Prostate gland (tissue), 2 donors: ENCODE measurements at places on chromosomes 6 and 20. TPM values are rescaled to one million over a fixed set of nuclear protein-coding genes. Genes with fewer than 3 reads are reported as not detected.

- H3K36me3 ChIP-seq: no peaks in the 10 kb centered on the region
- H3K27ac ChIP-seq: no peak overlapping the region
- H3K4me3 ChIP-seq: no peak overlapping the region
- no peaks in the 10 kb centered on the region for H3K27me3 ChIP-seq
- no peak for DNase-seq
- H3K4me1 ChIP-seq: no peaks in the 10 kb centered on the region
Observed at GRCh38 chr6:169859978-169860703, 108.7 kb downstream of the ERMARD start.

DNA sequence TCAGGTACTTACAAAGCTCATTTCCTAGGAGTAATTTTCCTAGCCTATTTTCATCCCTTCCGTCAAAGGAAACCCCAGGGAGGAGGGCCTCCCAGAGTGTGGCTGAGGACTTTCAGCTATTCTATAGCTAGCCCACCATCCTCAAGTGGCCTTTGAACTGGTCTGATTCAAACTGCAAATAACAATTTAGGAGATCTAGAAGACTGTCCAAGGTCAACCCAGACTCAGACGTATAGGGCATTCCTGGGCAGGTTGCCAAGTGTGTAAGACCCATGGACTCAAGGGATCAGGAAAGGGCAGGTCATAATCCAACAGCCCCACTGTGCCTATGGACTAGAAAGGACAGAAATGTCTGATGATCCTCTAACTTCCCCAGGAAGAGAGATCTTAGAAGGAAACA, 2.1 kb upstream of the RRAGD start:
- no peak overlapping the region for H3K4me3 ChIP-seq
- no peak overlapping the region for H3K27ac ChIP-seq
- no peaks in the 10 kb centered on the region for H3K4me1 ChIP-seq
- H3K36me3 ChIP-seq: no peaks in the 10 kb centered on the region

DNA sequence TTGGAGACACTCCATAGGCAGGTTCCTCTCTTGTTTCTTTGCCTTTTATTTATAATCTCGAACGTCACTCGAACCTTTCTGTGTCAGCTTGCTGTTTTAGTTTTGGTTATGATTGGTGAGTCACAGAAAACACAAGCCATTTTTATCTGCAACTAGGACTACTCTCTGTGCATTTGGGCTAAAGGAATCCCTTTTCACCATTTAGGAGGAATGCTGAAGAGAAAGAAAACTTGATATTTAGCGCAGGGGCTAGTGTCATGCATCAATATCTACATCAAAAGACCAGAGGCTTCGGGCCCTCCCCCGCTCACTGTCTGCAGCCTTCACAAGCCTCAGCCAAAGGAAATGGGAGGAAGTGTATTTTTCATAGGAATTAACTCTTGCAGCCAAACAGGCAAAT, 507.8 kb upstream of the CITED2 start:
- no peaks in the 10 kb centered on the region for H3K36me3 ChIP-seq
- no peak overlapping the region for H3K27ac ChIP-seq
- no peak overlapping the region for H3K4me3 ChIP-seq
- no peaks in the 10 kb centered on the region for H3K4me1 ChIP-seq
- no peaks in the 10 kb centered on the region for H3K27me3 ChIP-seq
- no peak for DNase-seq

GRCh38 chr6:132865364-132865763, 51.0 kb downstream of the RPS12 start:
- H3K27me3 ChIP-seq: no peaks in the 10 kb centered on the region
- no peak for DNase-seq
- H3K27ac ChIP-seq: no peak overlapping the region
- no peak overlapping the region for H3K4me3 ChIP-seq
- H3K4me1 ChIP-seq: no peaks in the 10 kb centered on the region

DNA sequence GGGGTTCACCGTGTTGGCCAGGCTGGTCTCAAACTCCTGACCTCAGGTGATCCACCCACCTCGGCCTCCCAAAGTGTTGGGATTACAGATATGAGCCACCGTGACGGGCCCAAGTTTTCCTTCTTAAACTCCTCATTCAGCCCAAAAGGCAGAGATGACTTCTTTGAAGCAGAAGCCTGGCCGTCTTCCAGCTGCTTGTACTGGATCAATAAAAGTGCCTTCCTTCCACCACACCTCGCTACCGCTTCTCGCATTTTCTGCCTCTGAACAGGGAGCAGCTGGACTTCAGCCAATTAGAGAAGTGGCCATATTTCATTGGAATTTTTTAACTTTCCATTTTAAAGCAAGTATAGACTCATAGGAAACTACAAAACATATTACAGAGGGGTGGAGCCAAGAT, 241.1 kb downstream of the PREX1 start:
- H3K27me3 ChIP-seq: no peaks in the 10 kb centered on the region
- no peak for DNase-seq
- H3K4me1 ChIP-seq: no peaks in the 10 kb centered on the region
- H3K36me3 ChIP-seq: no peaks in the 10 kb centered on the region

DNA sequence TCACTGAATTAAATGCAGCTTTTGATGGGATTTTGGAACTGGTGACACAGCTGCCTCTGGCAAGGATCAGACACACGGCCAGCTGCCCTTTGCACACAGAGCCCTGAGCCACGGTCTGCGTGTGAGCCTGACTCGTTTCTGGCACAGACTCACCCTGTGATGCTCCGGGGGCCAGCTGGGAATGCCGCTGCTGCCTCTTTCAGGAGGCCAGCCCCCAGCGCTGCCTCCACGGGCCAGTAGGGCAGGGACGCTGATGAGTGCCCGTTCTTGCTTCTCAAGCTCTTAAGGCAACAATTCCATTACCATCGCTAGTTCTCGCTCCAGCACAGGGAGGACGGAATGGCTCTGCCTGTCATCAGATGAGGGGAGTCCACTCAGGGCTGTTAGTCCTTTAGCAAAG, 61.6 kb downstream of the IRF4 start:
- H3K4me3 ChIP-seq: no peak overlapping the region
- no peaks in the 10 kb centered on the region for H3K27me3 ChIP-seq
- no peaks in the 10 kb centered on the region for H3K36me3 ChIP-seq
- no peak for DNase-seq

DNA sequence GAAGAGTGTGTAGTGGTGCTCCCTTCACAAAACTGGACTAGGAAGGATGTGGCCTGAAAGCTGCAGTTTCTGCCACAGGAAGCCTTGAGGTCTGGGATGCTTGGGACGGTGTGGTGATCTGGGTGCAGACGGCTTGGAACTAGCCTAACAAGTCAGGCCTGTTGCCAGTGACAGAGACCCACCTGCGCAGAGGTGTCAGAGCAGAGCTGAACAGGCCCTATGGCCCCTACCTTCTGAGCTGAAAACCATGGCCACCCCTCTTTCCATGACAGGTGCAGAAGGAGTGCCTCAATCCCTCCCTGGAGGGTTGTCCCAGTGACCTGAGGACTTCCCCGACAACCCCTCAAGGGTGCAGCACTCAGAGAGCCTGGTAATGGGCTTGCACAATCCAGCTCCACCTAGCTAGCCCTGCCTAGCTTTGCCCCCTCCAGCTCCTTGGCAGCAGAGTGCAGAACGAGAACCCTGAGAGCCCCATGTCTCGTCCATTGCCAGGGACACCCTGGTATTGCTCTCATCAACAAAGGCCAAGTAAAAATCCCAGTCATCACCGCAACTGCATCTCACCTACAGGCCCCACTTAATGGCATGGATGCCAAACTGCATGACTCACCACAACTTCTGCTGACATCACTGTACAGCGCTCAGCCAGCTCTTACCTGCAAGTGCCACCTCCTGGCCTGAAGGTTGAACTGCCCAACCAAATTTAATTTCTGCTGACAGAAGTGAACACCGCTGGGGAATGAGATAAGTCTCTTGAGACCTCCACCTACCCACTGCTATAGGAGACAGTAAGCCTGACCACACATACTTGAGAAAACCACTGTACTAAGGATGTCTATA, 563.1 kb downstream of the TFAP2A start:
- DNase-seq: peak; percentile 5
- no peaks in the 10 kb centered on the region for H3K4me1 ChIP-seq
- H3K27ac ChIP-seq: no peak overlapping the region
- no peaks in the 10 kb centered on the region for H3K36me3 ChIP-seq
- H3K27me3 ChIP-seq: no peaks in the 10 kb centered on the region

- peaks cover 5% of the 10 kb centered on the region for H3K4me1 ChIP-seq
- DNase-seq: no peak
- no peak overlapping the region for H3K4me3 ChIP-seq
Observed at GRCh38 chr6:106446983-106447382, 86.5 kb downstream of the CRYBG1 start.

DNA sequence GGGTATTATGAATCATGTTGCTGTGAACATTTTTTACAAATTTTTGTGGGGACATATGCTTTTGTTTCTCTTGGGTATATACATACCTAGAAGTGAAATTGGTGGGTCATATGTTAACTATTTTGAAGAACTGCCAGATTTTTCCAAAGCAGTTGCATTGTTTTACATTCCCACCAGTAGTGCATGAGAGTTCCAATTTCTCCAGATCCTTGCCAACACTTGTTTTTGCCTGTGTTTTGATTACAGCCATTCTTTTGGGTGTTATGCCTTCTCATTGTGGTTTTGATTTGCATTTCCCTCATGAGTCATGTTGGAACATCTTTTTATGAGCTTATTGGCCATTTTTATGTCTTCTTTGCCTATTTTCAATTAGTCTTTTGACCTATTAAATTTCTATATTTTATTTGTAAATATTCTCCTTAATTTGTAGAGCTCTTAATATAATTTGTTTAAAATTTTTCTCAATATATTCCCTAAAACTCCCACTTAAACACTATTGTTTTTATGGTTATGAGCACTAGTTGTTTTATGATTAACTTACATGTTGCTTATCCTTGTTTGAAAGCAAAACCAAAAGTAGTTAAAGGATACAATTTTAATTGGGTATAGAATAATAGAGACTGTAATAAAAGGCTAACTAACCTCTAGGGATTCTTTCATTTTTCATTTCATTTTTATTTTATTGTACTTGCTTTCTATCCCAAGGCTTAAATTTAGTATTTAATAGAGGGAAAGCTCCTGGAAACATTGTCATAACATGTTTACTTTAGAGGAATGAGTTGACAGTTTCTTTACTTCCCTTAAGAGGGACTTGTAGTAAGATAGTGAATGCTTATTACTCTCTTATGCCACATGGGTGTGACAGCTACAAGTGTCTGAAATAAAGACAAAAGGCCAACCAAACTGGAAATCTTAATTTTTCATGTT, 5.5 kb downstream of the UBR2 start:
- H3K36me3 ChIP-seq: no peaks in the 10 kb centered on the region
- H3K27ac ChIP-seq: no peak overlapping the region
- H3K4me3 ChIP-seq: no peak overlapping the region
- no peaks in the 10 kb centered on the region for H3K27me3 ChIP-seq

- no peaks in the 10 kb centered on the region for H3K36me3 ChIP-seq
- no peaks in the 10 kb centered on the region for H3K4me1 ChIP-seq
- no peak overlapping the region for H3K4me3 ChIP-seq
Observed at GRCh38 chr20:40073535-40074111, 615.4 kb downstream of the MAFB start.

DNA sequence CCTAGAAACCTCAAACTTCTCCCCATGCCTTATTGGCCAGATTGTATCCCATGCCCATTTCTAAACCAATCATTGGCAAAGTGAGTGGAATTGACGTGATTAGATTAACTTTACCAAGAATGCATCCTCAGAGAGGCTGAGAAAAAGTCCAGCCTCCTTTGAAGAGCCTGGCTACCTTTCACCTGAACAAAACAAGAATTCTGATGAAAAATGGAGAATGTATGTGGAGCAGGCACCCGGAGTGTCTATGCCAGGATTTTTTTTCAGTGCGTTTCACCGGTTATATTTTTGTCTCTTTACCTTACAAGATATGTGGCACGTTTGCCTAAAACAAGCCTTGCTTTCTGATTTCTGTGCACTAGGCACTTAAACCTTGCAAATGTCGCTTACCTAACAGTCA, 6.1 kb upstream of the TRAM2 start:
- no peak overlapping the region for H3K4me3 ChIP-seq
- no peak overlapping the region for H3K27ac ChIP-seq
- no peaks in the 10 kb centered on the region for H3K27me3 ChIP-seq

GRCh38 chr20:37053230-37053950, 42.4 kb downstream of the RBL1 start:
- H3K4me1 ChIP-seq: no peaks in the 10 kb centered on the region
- H3K27ac ChIP-seq: no peak overlapping the region
- H3K36me3 ChIP-seq: no peaks in the 10 kb centered on the region
- no peak for DNase-seq

DNA sequence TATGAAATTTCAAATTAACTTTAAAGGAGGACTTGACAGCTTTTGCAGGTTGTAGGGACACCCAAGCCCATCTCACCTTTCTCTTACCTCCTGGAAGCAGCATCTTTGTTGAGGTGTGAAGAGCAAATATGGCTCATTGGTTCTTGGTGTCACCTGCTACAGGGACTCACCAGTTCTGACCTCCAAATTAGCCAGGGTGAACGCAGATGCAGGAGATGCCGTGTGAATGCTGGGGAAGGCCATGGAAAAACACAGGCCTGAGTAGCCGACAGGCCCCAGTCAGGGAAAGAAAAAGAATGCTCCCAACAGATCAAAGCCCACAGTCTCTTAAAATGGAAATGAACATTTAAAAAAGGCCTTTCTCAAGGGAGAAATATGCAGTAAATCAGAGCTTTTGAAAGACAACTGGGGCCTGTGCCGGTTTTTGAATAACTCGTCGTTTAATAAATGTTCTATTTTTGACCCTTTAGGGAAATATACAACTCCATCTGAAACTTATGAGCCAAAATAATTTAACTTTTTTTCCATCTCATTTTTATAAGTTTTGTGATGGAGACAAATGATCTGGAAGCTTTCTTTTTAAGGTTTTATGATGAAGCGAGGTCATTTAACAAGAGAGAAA, 167.5 kb downstream of the CD83 start:
- no peaks in the 10 kb centered on the region for H3K36me3 ChIP-seq
- no peak for DNase-seq
- H3K27ac ChIP-seq: no peak overlapping the region

GRCh38 chr6:133587546-133588160, 301.3 kb upstream of the TCF21 start:
- no peaks in the 10 kb centered on the region for H3K36me3 ChIP-seq
- DNase-seq: no peak
- no peaks in the 10 kb centered on the region for H3K27me3 ChIP-seq
- no peak overlapping the region for H3K27ac ChIP-seq
- H3K4me3 ChIP-seq: no peak overlapping the region

GSTA2 gene
- total RNA-seq: not detected

ABHD16B gene
- not detected for total RNA-seq

LMBRD1 gene
- 53.5 TPM for total RNA-seq

SPATS1 gene
- 2.0 TPM for total RNA-seq

C20orf202 gene
- total RNA-seq: not detected

SLC32A1 gene
- not detected for total RNA-seq

SYCP2 gene
- 4.8 TPM for total RNA-seq
